Adrenal gland (tissue), 19 donors: ENCODE measurements at places on chromosomes 2 and 18. TPM values are rescaled to one million over a fixed set of nuclear protein-coding genes. Genes with fewer than 3 reads are reported as not detected.

NDUFS1 gene
- polyA plus RNA-seq = 206 TPM

ALLC gene
- polyA plus RNA-seq = 7.9 TPM

KCNG2 gene
- 0.40 TPM for polyA plus RNA-seq

PNPT1 gene
- polyA plus RNA-seq = 9.8 TPM

TEX44 gene
- not detected for polyA plus RNA-seq

GPR45 gene
- not detected for polyA plus RNA-seq

CCDC74A gene
- 13.9 TPM for polyA plus RNA-seq

SPATA3 gene
- polyA plus RNA-seq = not detected

OTOS gene
- polyA plus RNA-seq = not detected

GPD2 gene
- polyA plus RNA-seq = 5.0 TPM

CRYBA2 gene
- 1.6 TPM for polyA plus RNA-seq

DNA sequence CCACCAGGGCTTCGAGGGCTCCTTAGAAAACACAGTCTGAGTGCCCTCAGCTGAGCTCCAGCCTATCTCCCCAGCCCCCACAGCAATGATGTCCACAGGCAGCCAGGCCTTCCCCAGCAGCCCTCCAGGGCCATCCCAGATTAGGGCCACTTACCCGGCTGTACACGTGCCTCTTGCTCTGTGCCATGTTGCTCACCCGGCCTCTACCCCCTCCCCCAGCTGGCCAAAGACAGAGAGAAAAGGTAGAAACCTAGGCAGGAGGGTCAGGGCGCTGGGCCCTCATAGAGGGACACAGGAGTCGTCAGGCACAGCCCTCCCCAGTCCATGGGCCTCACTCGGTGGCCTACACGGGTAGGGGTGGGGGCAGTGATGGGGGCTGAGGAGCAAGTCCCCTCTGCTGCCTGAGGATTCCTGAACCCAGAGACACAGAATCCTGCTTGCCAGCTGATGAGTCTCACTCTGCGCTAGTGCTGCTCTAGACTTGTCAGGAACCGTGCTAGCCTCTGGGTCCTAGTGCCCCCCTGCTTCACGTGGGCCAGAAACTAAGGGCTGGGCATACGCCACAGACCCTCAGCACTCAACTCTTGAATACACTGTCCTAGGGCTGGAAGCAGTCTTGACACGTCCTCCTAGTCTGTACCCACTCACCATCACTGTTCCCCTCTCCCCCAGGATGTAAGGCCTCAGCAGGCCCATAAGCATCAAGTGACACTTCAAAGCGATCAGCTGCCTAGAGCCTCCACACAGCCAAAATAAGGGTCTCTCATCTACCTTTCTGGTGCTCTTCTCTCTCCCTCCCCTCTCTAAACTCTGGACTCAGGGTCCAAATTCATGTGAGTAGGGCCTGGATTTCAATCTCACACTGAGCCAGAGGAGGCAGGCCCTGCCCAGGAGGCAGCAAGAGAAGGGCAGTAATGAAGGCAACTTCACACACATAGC is at the start of gene DCTN1:
Gene DCTN1 (minus strand): TSS at position 461 of the 939 bp plus-strand sequence. CDS start 274 bp downstream, at position 187.
- peak; percentile 82 for DNase-seq

DNA sequence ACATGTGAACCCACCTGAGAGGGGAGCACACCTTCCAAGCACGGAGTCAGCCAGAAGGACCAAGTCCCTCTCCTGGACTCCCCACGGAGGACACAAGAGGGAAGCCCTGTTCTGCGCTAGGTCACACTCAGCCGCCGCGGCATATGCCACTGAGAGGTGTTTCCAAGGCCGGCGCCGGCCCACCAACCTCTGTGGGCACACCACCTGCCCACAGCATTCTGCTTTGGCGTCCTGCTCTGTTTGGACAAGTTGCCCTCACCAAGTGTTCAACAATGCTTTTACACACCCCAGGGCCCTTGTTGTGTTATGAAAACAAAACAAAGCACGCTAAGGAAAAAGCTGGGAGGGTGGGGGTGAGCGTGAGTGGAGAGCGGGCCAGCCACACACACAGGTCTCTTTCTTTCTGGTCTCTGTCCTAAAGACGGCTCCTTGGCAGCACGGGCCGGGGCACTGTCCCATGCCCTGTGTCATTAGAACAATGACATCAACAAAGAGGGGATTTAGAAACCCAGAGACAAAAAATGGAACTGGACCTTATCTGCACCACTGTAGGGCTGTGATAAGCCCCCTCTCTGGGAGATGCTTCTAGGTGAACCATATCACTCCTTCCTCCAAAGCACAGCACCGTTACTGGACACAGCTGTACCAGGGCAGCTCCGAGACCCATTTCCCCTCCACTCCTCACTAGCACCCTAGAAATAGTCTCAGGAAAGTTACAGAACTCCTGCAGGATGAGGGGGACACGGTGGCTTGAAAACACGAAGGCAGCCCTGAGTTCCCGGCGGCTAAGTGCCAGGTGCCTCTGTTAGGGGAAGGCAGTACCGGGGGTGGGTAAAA is 17.0 kb downstream of the SMAD7 start:
- no peak for DNase-seq

- peak; percentile 58 for DNase-seq
These were observed 1.1 kb upstream of the TACR1 start for GRCh38 chr2:75200140-75201096.

- no peak for DNase-seq
These were observed 261.2 kb downstream of the SUCLG1 start for GRCh38 chr2:84197901-84198300.

DNA sequence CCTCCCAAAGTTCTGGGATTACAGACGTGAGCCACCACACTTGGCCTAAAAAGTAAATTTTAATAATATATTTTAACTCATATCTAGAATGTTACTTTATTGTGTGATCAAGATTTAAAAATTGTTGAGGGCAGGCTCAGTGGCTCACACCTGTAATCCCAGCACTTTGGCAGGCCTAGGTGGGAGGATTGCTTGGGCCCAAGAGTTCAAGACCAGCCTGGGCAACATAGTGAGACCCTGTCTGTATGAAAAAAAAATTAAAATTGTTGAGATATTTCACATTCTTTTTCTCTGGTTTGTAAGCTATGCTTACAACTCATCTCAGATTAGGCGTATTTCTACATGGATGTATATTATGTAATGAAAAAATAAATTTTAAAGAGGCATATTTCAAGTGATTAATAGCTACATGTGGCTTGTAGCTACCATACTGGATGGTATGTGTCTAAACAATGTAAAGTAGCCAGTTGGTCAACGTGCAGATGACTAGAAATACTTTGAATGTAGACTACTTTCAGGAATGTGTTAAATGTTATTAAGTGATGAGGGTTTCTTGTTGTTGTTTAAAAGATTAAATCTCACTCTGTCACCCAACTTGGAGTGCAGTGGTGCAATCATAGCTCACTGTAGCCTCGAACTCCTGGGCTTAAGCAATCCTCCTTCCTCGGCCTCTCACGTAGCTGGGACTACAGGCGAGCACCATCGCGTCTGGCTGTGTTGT is 5.9 kb downstream of the RAB10 start:
- no peak for DNase-seq

- DNase-seq = no peak
These were observed 11.9 kb upstream of the ARHGAP25 start for GRCh38 chr2:68722712-68723111.

GRCh38 chr2:212177724-212178123 is 360.9 kb downstream of the ERBB4 start:
- DNase-seq = no peak

DNA sequence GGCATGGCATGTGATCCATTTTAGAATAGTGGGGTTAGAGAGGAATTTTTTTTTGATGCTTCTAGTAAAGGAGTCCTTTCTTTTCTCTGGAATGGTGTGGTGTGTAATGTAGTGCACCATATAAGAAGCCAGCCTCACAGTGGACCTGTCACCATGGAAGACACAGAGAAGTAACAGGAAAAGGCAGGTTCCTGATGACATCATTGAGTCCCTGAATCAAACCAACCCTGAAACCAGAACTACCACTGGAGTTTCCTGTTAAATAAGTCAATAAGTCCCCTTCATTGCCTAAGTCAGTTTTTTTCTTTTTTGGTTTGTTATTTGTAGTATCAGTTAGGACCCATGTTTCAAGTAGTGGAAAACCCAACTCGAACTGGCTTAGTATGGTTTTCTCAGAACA is 11.9 kb downstream of the ADCYAP1 start:
- DNase-seq = no peak

DNA sequence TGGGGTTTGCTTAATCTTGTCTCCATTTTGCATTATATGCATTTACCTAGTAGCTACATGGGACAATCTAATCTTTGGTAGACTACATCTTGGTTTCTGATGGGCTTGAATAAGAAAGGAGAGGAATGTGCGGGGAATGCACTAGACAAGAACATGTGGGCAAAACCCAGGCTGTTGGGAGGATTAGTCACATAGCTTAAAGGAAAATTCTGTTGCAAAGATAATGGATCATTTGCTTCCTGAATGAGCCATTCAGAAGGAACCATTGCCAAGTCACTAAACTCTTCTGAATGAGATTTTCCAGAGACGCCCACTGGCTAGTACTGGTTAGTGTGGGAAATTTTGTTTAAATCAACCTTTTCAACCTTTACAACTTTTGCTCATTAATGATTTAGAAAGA is 84.8 kb downstream of the OSBPL6 start:
- DNase-seq = no peak

GRCh38 chr2:16022548-16023240 is 82.3 kb downstream of the MYCN start:
- no peak for DNase-seq

- DNase-seq = no peak
These were observed 77.8 kb upstream of the PMAIP1 start for GRCh38 chr18:59821983-59822382.

GRCh38 chr2:23434721-23435121 is 49.7 kb downstream of the KLHL29 start:
- DNase-seq = no peak

DNA sequence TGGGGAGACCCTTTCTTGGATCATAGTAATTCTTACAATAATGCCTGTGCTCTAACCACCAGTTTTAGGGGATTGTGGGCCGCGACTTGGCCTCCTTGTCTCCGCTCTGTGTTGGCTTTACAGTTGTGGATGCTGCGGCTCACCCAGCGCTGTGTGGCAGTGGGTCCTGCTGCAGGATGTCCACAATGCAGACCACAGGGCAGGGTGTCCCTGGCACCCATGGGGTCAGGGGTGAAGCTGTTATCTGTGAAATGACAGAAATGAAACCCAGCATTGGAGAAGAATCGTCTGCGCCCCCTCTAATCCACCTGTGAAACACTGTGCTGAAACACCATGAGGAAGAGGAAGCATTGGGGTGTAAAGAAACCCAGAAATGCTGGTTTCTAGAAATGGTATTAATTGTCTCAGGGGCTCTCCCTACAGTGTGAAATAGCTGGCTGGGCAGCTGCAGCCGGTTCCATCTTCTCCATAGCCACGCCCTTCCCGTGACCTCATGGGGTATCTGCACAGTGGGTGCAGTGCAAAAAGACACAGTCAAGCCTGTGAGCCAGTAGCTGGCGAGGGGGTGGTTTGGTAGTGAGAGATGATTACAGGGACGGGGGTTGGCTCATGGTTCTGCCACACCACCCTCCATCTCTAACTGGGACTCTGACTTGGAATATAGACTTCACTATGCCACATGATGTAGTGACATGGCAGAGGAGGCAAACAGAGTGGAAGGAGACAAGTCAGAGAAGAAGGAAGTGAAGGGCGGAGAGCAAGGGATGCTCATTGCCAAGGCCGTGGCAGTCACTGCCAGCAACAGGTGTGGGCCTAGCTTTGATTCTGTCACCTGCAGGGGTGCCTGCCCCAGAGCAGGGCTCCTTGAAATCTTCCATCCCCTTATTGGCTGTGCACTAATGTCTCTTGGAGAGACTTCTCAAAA is 16.2 kb downstream of the INPP4A start:
- peak; percentile 12 for DNase-seq

- DNase-seq = peak; percentile 50
These were observed 3.4 kb upstream of the TET3 start for GRCh38 chr2:73981081-73982001.

DNA sequence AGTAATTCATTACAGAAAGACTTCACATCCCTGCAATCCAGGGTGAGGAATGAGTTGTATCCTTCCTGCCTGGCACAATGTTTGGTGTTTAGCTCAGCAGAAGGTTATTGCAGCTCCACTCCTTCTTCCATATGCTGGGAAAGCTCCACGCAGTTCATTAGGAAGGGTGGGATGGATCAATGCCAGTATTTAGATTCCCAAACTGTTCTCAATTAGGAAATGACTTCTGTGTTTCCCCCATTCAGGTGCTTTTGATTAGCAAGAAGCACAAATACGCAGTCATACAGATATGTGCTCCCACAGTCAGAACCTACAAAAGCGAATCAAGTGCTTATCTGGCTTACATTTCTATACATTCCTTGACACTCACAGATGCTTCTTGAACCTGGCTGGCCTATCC is 340.6 kb downstream of the NYAP2 start:
- no peak for DNase-seq

GRCh38 chr18:36593641-36594040 is 235.2 kb downstream of the TPGS2 start:
- no peak for DNase-seq
